Smooth muscle cell of trachea (primary cell): ENCODE measurements at places on chromosomes 11 and 22. TPM values are rescaled to one million over a fixed set of nuclear protein-coding genes. Genes with fewer than 3 reads are reported as not detected.

The ALG12 gene
- 18.0 and 36.6 TPM in 2 replicates for total RNA-seq

The BRSK2 gene
- 0.99 TPM in 1 of 2 replicates, not detected in the other for total RNA-seq

The PIWIL4 gene
- total RNA-seq = 4.1 and 4.5 TPM in 2 replicates

The IGLL5 gene
- not detected in 2 replicates for total RNA-seq

The MMP7 gene
- not detected in 2 replicates for total RNA-seq

The APOA4 gene
- not detected in 2 replicates for total RNA-seq

The TAF1D gene
- total RNA-seq = 88.2 and 130 TPM in 2 replicates

The SAA1 gene
- total RNA-seq = not detected in 2 replicates

The ADAMTS8 gene
- 0.87 and 8.9 TPM in 2 replicates for total RNA-seq

The ALDH3B1 gene
- total RNA-seq = 21.5 and 50.0 TPM in 2 replicates

The HTR3B gene
- total RNA-seq = not detected in 2 replicates

The NRXN2 gene
- total RNA-seq = 9.6 and 18.2 TPM in 2 replicates

The OR2AT4 gene
- not detected in 2 replicates for total RNA-seq

The POU2AF1 gene
- total RNA-seq = not detected in 2 replicates

The DDIAS gene
- 0.66 and 5.5 TPM in 2 replicates for total RNA-seq

The HDHD5 gene
- total RNA-seq = 23.0 and 31.4 TPM in 2 replicates

The SHANK2 gene
- total RNA-seq = 4.5 and 5.5 TPM in 2 replicates

The OR6A2 gene
- total RNA-seq = 0.17 and 0.73 TPM in 2 replicates

The BLID gene
- 11.4 and 20.2 TPM in 2 replicates for total RNA-seq

The FGF4 gene
- total RNA-seq = not detected in 2 replicates

The F2 gene
- 0.17 TPM in 1 of 2 replicates, not detected in the other for total RNA-seq

The CDCA5 gene
- total RNA-seq = 1.2 and 9.7 TPM in 2 replicates

The MB gene
- not detected in 2 replicates for total RNA-seq

The PDE3B gene
- 12.1 and 14.8 TPM in 2 replicates for total RNA-seq

The OR51B2 gene
- total RNA-seq = not detected in 2 replicates

The MYEOV gene
- 2.2 and 8.1 TPM in 2 replicates for total RNA-seq

The DGAT2 gene
- 6.4 and 15.7 TPM in 2 replicates for total RNA-seq

The TRIM49 gene
- total RNA-seq = not detected in 2 replicates

The RAB38 gene
- total RNA-seq = 2.6 and 2.9 TPM in 2 replicates

The APOBEC3B gene
- 1.5 and 7.4 TPM in 2 replicates for total RNA-seq

The SPI1 gene
- total RNA-seq = not detected in 2 replicates

The MN1 gene
- 15.7 and 16.0 TPM in 2 replicates for total RNA-seq

The OR8D4 gene
- total RNA-seq = not detected in 2 replicates

The OR4C5 gene
- total RNA-seq = not detected in 2 replicates

The KRTAP5-1 gene
- total RNA-seq = not detected in 2 replicates

The MIOX gene
- 0.15 TPM in 1 of 2 replicates, not detected in the other for total RNA-seq

The SLC17A6 gene
- not detected in 2 replicates for total RNA-seq

The SERHL2 gene
- total RNA-seq = 8.8 and 10.3 TPM in 2 replicates

The CRYBB2 gene
- total RNA-seq = not detected in 2 replicates

The ELMOD1 gene
- total RNA-seq = 0.17 TPM in 1 of 2 replicates, not detected in the other

The PIK3IP1 gene
- 37.1 and 55.1 TPM in 2 replicates for total RNA-seq

The E2F8 gene
- total RNA-seq = under 0.01 and 1.0 TPM in 2 replicates

The PSMA1 gene
- total RNA-seq = 102 and 170 TPM in 2 replicates

The RASD2 gene
- total RNA-seq = under 0.01 and 0.17 TPM in 2 replicates
